ENCODE measurements at places on chromosomes 12 and 14.

- DNase-seq: no peak
These were observed 104.5 kb downstream of the TGFB3 start for GRCh38 chr14:75877292-75877691.

DNA sequence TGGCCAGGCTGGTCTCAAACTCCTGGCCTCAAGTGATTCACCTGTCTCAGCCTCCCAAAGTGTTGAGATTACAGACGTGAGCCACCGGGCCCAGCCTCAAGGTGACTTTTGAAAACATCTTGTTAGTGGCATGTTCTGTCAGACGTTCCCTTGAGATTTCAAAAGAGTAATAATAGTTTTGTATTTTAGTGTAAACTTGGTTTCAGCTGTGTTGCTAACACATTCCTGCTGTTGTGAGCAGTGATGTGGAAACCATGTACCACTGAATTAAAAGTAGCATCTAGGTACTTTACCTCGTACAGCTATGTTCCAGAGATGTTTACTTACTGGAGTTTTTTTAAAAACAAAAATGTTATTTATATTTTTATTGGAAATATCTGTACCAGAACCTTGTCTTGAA is 111.3 kb downstream of the AEBP2 start:
- no peak for DNase-seq

- DNase-seq: no peak
These were observed 102.4 kb upstream of the METAP2 start for GRCh38 chr12:95371571-95371970.

- no peak for DNase-seq
These were observed 7.7 kb upstream of the SLC24A4 start for GRCh38 chr14:92315050-92315805.

GRCh38 chr14:72892103-72892878 is 1.6 kb downstream of the DPF3 start:
- DNase-seq: no peak

GRCh38 chr12:82325540-82326336 is 32.4 kb downstream of the CCDC59 start:
- DNase-seq: no peak

GRCh38 chr14:30240685-30241084 is 313.0 kb upstream of the PRKD1 start:
- no peak for DNase-seq

- DNase-seq: no peak
These were observed 59.8 kb downstream of the PLEKHG3 start for GRCh38 chr14:64763801-64764621.

DNA sequence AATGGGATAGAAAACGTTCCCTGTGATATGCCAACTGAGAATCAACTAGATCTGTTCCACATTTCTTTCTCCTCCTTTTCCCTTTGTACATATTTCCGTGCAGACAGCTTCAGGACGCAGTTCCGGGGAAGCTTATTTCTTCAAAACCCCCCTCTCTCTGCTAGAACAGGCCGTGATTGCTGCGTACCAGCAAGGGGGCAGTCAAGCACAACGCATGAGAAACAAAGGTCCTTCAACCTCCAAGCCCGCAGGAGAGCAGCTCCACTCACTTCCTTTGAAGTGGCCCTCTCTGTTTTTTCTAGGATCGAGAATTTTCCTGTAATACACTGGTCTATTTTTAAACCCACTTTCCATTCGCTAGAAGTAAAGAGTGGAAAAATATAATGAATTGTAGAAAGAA is 80.8 kb downstream of the ZNF664 start:
- DNase-seq: no peak

DNA sequence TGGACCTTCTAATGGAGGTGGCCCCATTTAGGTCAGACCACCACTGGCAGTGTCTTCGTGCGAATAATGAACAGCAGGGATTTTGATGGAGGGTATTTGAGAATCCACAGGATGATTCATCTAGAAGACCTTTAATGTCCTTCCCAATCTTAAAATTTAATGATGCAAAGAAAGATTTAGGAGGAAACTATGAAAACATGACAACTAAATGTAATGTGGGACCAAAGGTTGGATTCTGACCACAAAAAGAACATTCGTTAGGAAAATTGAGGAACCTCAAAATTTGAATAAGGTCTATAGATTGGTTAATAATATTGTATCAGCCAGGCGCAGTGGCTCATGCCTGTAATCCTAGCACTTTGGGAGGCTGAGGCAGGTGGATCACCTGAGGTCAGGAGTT is 78.2 kb upstream of the TMPO start:
- DNase-seq: no peak

DNA sequence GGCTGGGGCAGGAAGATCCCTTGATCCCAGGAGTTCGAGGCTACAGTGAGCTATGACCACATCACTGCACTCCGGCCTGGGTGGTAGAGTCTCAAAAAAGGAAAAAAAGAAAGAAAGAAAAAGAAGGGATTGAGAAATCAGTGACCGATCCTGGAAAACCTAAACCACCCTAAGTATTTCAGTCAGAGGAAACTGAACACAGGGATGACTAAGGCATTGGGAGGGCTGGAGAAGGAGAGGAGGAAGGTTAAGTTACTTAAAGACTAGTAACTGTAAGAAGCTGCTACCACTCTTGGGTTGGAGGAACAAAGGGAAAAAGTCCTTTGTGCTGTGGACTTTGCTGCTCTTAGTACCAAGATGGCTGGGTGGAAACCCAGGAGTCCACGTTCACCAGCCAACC is 10.6 kb downstream of the HHIPL1 start:
- no peak for DNase-seq

DNA sequence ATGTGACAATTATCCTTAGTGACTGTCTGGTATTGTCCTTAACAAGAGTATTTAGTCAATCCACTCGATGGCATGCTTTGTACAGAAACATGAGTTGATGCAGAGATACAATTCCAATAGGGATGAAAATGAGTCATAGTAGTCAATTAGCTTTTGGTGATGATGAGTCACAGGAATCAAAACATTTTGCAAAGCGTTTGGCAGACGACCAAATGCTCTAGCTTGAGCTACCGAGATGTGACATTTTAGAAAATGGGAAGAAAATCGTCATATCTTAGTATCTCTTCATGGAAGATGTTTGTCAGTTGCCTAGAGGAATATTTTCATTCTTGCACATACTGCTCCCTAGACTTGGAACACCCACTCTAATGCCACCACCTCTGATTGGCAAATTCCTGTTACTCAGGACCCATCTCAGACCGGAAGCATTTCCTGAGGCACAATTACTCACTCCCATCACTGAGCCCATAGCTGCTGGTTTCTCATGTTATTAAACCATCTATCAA is 95.0 kb downstream of the LMNTD1 start:
- DNase-seq: no peak

DNA sequence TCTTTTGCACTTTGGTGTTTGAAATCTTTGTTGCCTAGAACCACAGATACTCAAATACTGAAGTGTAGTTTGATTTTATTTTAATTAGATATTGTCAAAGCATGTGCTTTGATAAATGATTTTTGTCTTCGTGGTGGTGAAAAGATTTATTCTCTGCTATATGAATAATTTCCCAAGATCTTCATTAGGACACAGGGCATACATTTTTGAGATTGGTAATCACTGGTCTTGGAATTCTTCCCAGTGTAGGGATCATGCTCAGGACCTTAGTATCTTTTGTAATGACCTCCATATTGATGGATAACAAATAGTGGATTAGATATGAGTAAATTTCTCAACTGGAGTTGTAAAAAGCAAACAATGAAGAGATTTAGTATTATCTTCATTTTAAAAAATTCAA is 28.2 kb downstream of the TBK1 start:
- DNase-seq: no peak

GRCh38 chr14:100404419-100404818 is 81.3 kb downstream of the SLC25A47 start:
- no peak for DNase-seq

- no peak for DNase-seq
These were observed 107.9 kb downstream of the BBS10 start for GRCh38 chr12:76240281-76240680.

DNA sequence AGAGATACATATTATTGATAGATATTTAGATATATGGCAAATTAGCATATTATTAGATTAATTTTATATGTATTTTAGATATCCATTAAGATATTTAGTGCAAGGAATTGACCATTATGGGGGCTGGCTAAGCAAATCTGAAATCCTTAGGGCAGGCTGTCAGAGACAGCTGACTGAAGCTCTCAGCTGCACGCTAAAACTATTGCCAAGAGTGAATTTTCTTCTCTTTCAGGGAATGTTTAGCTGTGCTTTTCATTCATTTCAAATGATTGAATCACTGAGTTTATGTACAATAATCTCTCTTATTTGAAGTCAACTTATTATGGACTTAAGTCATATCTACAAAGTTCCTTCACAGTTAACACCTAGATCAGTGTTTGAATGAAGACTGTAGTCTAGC is 566.5 kb downstream of the LRFN5 start:
- DNase-seq: no peak

DNA sequence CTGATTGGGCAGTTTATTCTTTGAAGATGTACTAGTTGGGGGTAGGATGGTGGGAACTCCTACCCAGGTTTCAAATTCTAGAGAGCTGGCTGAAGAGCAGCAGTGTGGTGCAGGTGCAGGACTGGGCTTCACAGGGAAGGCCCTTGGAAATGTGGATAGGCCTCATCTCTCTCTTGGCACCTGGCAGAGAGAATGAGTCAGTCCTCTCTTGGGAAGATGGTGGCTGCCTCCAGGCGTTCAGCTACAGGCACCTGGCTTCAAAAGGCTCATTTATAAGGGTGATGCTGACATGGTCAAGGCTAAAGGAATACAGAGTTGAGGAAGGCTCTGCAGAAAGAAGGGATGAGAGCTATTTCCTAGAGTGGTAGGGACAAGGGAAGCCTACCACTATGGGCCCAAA is 179.7 kb upstream of the VASH1 start:
- DNase-seq: no peak

- no peak for DNase-seq
These were observed 156.3 kb upstream of the PZP start for GRCh38 chr12:9364224-9365176.

DNA sequence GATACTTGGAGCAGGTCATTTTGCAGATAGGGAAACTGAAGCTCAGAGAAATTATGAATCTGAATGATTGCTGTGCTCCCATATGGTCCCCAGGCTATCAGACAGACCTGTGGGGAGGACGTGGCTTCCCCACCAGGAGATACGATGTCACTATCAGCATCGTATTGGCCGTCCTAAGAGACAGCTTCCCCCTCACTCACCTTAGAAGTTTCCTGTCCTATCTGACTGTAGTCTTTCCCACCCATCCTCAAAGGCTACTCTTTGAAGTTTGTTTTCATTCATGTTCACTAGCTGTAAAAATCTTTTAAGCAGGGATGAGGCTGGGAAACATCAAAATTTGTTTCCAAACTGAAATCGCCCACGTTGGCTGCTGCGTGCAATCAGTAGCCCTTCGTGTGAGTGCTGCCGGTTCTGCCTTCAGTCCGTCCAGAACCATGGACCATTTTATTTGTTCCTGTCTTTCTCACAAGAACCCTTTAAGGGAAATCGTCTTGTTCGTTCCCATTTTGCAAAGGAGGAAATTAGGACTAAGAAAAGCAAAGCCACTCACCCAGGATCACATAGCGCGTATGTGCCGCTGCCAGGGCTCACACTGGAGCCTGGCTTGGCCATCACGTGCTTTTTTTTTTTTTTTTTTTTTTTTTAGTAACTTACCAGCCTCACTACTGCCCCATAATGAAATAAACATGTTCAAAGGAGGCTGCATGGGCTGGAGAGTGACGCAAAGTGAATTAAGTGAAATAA is 1.0 kb upstream of the KDM2B start:
- no peak for DNase-seq

DNA sequence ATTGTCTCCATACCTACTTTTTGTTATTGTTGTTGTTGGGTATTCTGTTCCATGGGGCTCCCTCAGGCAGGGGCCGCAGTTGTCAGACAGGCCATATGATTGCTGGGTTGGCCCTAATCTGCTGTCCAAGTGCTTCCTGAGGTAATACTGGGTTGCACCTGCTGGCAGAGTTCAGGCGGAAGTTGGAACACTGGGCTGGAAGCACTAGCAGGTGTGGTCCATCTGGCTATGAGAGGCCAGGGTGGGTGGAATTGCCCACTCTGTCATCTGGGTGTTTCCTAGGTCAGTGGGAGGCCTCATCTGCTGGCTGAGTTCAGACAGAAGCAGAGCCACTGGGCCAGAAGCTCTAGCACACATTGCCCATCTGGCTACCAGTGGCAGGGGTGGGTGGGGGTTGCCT is 81.3 kb upstream of the NID2 start:
- DNase-seq: no peak

GRCh38 chr14:38824706-38825105 is 278.3 kb downstream of the SEC23A start:
- no peak for DNase-seq

DNA sequence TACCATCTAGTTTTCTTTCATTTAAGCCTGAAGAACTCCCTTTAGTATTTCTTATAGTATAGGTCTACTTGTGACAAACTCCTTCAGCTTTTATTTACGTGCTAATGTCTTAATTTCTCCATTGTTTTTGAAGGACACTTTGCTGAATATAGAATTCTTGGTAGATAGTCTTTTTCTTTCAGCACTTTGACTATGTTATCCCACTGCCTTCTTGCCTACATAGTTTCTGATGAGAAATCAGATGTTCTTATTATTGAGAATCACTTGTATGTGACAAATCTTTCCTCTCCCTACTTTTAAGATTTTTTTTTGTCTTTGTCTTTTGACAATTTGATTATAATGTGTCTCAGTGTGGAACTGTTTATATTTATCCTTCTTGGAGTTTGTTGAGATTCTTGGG is 5.1 kb upstream of the MIS18BP1 start:
- DNase-seq: no peak

DNA sequence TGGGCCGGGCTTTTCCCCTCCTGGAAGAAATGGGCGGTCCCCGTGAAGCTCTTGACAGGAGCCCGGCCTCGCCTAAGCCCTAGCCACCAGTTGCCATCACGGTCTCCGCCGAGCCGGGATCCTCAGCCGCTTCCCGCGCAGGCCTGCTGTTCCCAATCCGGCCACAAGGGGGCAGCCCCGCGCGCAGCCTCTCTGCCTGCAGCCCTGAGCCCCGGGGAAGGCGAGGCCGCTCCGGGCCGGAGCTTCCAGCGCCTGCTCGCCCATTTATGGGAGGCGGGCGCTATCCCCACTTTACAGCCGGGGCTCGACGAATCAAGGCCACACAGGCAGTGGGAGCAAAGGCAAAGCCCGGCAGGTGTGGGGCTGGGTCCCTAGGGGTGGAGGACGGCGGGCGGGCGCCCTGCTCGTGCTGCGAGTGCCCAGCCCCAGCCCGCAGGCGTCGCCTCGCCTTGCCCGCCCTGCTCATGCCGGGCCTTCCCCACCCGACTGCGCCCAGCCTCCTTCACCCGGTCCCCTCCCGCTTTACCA is 61.5 kb downstream of the LGMN start:
- DNase-seq: peak; percentile 86

- no peak for DNase-seq
These were observed 26.6 kb downstream of the ATF7 start for GRCh38 chr12:53599579-53599978.

- DNase-seq: no peak
These were observed 799 bp downstream of the THTPA start for GRCh38 chr14:23556700-23557440.

DNA sequence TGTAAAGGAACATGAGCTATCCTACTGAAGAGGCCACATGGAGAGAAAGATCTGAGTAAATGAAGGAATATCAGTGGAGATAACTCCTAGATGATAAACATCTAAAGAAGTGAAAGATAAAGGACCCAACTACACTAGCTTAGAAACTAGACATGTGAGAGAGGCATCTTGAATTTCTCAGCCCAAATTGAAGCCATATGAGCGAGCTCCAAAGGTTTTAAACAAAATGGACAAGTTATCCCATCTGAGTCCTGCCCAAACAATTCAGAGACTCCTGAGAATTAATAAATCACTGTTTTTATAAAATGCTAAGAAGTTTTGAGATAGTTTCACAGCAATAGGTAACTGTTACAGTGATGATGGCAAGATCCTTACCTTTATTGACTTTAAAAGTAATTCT is 438.9 kb downstream of the NAV3 start:
- DNase-seq: no peak
